ENCODE measurements at places on chromosomes 16 and 17.

DNA sequence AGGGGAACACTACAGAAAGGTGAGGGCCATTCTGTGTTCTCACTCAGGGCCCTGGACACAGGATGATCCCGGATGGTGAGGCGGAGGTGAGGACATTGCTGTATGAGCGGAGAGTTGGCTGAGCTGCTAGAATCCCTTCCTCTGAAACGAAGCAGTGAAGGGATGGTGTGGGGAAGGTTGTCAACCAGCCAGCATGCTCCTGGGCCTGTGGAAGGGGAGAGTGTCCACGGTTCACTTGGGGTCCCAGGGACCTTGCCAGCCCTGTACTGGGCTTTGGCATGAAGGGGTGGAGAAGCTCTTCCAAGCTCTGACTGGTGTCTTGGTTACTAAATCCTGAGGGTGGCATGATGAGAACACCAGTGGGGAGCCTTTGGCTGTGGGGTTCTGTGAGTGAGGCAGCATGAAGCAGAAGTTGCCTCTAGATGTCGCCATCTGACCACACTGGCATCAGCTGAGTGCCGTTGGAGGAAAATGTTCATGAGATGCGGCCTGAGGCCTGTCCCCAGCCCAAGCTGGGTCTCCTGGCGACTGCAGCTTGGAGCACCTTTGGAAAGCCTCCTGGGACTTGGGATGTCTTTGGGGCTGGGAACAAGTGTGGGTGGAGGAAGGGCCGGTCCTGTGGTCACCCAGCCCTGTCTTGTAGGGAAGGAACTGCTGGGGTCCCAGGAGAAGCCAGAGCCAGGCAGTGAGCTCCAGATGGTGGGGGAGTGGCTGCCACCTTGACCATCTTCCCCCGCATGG is 14.8 kb downstream of the PDP2 start:
- no peak for DNase-seq

GRCh38 chr16:28257256-28257655 is 35.1 kb upstream of the SBK1 start:
- DNase-seq = no peak

GRCh38 chr16:19601083-19601976 is 45.8 kb downstream of the VPS35L start:
- DNase-seq = peak; percentile 6

DNA sequence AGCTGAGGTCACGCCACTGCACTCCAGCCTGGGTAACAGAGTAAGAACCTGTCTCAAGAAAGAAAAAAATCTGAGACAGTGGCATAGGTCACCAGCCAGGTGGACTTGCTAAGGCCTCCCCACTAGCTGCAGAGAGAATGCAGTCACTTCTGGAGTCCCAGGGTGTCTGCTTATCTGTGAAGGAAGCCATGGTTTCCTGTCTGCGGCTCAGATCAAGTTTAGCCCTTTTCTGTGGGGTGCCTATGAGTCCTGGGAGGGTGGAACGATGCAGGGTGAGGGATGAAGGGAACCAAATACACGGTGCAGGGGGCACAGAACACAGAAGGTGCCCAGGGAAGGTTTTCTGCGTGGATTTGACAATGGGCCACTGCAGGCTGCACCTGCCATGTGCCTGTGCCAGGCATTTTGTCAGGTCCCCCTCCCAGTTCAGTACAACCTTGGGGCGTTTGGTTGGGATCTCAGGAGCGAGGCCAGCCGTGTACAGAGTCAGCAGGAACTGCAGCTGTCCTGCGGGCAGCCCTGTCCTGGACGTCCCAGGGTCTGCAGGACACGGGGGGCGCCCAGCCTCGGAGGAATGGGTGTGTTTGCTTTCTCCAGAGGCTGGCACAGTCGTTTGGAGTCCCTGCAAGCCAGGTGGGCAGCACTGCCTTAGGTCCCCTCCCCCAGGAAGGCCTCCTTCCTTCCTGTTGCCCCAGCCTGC is 41.8 kb downstream of the RAB11FIP4 start:
- no peak for DNase-seq

DNA sequence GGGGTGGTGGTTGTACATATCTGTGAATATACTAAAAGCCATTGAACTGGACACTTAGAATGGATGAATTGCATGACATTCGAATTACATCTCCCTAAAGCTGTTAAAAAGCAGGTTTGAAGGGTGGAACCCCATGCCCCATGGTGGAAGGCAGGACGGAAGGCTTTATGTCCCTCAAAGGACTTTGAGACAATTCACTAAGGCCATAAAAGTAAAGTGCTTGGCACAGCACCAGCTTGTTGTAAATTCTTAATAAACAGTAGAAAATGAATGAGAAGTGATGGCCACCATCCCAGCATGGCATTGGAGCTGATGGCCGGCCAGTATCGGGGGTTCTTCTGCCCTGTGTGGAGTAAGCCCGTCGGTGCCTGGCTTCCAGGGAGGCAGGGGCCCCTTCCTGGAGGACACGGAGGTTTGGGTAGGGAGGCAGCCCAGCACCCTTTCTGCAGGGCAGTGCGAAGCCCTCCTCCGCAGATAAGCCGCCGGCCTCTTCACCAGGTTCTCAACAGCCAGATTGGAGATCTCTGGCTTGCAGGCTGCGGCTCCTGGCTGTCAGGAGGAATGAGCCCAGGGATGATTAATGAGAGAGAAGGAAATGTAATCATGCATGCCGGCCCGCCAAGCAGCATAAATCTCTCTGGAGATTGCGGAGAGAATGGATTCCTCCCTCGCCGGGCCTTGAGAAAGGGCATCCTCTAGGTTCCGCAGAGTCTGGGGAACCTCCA is 346.9 kb downstream of the FOXL1 start:
- DNase-seq = no peak

GRCh38 chr16:21950782-21951521 is 2.2 kb upstream of the UQCRC2 start:
- no peak for DNase-seq

DNA sequence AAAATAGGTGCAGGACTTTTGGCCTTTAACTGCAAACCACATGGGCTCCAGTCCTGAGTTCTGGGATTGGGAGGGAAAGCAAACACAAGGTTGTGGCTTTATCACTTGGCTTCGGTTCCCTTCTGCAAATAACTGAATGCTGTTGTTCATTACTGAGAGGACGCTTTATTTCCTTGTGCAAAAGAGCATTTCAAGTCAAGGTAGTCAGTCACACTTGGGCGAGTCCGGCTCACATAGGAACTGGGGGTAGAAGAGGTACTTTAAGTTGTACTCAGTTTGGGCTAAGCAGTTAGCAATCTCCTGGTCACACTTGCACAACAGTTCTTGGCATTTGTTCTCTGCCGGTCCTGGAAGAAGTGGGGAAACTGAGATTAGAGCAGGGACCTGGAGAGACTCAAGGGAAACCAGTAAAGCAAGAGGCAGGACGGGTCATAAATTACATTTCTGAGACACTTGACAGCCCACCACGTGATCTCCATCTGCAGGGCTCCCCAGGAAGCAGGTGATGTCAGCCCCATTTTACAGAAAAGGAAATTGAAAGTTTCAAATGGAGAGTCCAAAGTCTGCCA is 21.6 kb downstream of the PLA2G10 start:
- DNase-seq = no peak

DNA sequence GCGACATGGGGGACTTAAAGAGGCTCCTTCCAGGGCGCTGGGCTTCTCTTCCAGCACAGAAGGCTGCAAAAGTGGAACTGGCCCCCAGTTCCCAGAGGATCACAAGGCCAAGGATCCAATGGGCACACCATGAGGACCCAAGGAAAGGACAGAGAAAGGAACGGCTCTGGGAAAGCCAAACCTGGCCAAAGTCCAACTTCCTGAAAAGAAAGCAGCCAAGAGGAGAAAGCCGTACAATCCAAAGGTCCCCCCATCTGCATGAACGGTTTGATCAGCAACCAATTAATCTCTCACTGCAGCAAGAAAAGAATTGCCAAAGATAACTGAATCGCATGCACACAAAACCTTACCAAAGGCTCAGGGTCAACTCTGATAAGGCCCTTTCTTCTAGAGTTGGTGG is 19.8 kb upstream of the ICAM2 start:
- no peak for DNase-seq

DNA sequence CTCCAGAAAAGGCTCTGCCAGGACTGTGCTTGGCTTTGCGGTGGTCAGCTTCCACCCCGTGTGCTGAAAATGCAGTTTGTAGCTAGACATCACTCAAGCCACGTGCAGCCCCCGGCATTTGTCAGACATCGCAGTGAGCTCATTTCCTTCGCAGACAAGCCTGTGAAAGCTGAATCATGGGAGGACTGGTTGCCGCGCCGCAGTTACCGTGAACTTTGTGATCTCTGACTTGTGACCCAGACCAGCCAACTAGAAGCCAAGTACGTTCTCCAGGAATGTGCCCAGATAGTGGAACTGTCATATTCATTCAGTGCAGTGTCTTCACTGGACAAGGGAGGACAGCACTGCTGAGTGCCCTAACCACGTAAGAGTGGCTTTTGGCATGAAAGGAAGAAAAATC is 58.1 kb downstream of the NDE1 start:
- no peak for DNase-seq

DNA sequence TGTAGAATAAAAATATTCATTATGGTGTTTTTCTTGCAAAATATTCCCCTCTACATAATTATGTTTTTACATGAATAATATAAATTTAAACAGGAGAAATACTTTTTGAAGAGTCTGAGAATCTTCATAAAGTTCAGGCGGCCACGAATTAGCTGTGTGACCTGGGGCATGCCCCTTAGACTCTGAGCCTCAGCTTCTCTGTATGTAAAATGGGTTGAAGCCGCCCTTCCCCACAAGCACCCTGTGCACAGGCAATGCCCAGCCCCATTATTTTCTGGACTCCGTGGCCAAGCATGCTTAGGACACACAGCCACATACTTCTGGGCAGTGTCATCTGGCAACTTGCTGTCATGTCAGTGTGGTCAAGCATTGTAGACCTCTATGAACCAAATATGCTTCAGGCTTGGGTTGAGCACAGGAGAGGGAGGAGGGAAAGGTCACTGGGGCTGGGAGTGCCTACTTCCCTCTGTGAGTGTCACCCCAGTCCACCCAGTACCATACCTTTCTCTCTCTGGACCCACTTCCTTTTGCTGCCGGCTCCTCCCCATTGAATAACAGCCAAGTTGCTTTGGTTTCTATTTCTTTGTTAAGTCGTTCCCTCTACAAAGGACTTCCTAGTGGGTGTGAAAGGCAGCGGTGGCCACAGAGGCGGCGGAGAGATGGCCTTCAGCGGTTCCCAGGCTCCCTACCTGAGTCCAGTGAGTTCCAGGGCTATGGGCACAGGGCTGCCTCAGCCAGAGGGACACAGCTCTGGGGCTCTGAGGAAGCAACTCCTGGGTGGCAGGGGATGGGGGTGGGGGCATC is at the start of gene LGALS9:
TSS of gene LGALS9 (plus strand) at position 582 of the 804 bp plus-strand sequence. CDS start at position 660, 78 bp downstream.
- DNase-seq = no peak

- DNase-seq = no peak
Measured at GRCh38 chr17:17043461-17044271, 1.4 kb downstream of the MPRIP start.

GRCh38 chr16:67979955-67980678 is at the start of gene DPEP3:
Gene DPEP3, minus strand, starts transcription at chr16:67980499. Its CDS starts 119 bp downstream, at chr16:67980380.
- DNase-seq = no peak

- DNase-seq = no peak
Measured at GRCh38 chr17:37699285-37699973, 45.4 kb downstream of the HNF1B start.

DNA sequence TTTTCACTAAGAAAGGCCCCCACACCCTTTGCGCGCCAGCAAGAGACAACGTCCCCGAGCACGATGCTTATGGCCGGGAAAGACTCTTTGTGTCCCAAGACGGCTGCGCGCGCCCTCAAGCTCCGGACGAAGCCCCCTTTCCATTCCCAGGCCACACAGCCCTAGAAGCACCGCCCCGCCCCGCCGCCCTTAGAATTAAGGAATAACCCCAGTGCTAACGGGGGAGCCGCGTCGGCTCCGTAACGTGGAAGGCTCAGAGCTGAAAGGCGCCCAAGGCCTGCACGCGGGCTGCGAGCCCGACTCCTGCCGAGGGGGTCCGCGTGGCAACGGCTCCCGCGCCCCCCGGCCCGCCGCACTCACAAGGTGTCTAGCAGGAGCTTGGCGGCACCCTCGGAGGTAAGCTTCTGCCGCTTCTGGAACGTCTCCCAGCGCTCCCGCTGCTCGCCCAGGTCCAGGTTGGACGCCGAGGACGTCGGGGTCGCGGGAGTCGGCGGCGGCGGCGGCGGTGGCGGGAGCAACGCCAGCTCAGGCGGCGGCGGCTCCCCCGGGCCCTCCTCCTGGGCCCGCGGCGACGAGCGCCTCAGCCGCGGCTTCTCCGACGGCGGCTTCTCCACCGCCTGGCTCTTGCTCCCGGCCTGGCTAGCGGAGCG is 477 bp downstream of the CENPV start:
- peak; percentile 23 for DNase-seq

GRCh38 chr16:89013692-89014402 is 36.8 kb upstream of the CBFA2T3 start:
- DNase-seq = no peak

- no peak for DNase-seq
Measured at GRCh38 chr16:87241137-87241771, 75.9 kb downstream of the C16orf95 start.

- no peak for DNase-seq
Measured at GRCh38 chr16:20336955-20337354, 9.6 kb upstream of the GP2 start.

DNA sequence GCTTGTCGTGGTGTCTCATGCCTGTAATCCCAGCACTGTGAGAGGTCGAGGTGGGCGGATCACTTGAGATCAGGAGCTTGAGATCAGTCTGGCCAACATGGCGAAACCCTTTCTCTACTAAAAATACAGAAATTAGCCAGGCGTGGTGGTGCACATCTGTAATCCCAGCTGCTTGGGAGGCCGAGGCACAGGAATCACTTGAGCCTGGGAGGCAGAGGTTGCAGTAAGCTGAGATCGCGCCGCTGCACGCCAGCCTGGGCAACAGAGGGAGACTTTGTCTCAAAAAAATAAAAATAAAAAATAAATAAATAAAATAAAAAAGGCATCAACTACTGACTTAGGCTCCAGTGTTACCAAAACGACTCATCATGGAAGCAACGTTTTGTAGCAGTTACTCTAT is 115.5 kb downstream of the PLCG2 start:
- DNase-seq = no peak

- no peak for DNase-seq
Measured at GRCh38 chr16:13109171-13109570, 207.8 kb downstream of the SHISA9 start.

- no peak for DNase-seq
Measured at GRCh38 chr17:6456914-6457687, 12.8 kb downstream of the PIMREG start.

- no peak for DNase-seq
Measured at GRCh38 chr17:66724581-66725341, 110.2 kb upstream of the CACNG5 start.

DNA sequence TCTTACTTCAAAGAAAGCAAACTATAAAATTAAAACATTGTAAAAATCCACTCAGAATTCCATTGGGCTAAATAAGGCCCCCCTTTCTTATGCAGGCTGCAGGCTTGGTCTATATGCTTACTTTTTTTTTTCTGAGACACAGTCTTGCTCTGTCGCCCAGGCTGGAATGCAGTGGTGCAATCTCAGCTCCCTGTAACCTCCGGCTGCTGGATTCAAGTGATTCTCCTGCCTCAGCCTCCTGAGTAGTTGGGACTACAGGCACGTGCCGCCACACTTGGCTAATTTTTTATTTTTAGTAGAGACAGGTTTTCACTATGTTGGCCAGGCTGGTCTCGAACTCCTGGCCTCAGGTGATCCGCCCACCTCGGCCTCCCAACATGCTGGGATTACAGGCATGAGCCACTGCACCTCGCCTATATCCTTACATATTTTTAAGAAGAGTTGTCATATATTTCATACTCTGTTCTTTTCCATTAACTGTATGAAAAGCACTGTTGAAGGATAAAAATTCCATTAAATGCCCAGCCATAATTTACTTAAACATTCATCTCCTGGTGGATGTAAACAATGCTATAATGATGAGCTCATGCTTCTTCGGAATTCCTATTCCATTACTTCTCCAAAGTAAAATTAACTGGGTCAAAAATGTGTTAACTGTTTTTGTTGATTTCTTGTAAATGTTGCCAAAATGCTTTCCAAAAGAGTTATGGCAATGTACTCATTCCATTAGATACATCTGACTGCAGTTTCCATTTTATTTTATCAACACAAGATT is 17.8 kb downstream of the SNN start:
- no peak for DNase-seq

All from stimulated activated CD4-positive, alpha-beta T cell treated with anti-CD3 and anti-CD28 coated beads, Interleukin-4, amount 100 ng/mL, for 48 hours (primary cell).